ENCODE measurements at places on chromosomes 6 and 20.
A peak's percentile ranks its signal among the peaks of the same experiment; 100 is the strongest.

GRCh38 chr20:46682063-46682821, 7.0 kb downstream of the TP53RK start:
- no peak for DNase-seq

DNA sequence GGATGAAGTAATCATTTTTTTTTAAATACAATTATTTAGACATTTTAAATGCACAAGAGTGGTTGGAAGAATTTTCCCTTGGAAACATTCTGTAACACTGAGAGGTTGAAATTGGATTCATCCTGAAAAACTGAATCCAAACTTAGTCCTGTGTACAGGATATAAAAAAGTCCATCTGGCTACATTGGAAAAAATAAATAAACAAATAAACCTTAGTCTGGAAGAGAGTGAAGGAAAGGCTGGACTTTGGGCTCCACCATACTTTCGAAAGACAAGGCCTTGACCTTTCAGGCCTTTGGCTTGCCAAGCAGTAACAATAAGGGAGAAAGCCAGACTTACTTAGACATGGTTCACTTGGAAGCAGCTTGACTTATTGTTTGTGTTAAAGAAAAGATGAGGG, 664.3 kb downstream of the TENT5A start:
- no peak for DNase-seq

DNA sequence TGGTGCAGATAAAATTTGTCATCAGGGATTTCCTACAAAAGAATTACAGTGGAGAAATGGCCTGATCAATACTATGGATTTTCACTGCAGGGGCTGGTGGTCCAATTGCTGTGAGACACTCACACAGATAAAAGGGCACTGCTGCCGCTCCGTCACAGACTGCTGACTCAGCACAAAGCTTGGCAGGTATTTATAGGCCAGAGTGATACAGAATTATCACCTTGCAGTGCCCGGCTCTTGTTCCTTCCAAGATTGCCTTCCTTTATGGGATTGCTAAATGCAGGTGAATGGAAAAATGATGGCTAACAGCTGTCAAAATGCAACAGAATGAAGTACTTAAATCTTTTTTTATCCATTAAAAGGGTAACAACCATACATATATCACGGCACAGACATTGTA, 247.8 kb upstream of the ZFP64 start:
- DNase-seq = no peak

GRCh38 chr20:50387996-50388332, 122.2 kb upstream of the PTPN1 start:
- no peak for DNase-seq

DNA sequence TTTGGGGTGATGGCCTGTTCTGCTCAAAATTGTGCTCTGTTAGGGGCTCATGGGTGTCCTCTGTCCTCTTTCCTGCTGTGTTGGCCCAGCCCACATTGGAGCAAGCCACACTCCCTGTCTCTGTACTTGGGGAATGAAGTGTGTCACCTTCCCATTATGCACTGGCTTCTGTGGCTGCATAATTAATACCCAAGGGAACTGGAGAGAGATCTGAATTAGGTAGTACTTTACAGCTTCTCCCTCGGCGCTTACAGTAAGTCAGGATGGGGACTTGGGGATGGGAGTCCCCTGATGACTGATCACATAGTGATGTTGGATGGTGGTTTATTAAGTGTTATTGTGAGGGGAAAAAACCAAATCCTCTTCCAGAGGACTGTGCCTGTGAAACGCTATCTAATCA, 116.6 kb downstream of the FOXO3 start:
- no peak for DNase-seq

DNA sequence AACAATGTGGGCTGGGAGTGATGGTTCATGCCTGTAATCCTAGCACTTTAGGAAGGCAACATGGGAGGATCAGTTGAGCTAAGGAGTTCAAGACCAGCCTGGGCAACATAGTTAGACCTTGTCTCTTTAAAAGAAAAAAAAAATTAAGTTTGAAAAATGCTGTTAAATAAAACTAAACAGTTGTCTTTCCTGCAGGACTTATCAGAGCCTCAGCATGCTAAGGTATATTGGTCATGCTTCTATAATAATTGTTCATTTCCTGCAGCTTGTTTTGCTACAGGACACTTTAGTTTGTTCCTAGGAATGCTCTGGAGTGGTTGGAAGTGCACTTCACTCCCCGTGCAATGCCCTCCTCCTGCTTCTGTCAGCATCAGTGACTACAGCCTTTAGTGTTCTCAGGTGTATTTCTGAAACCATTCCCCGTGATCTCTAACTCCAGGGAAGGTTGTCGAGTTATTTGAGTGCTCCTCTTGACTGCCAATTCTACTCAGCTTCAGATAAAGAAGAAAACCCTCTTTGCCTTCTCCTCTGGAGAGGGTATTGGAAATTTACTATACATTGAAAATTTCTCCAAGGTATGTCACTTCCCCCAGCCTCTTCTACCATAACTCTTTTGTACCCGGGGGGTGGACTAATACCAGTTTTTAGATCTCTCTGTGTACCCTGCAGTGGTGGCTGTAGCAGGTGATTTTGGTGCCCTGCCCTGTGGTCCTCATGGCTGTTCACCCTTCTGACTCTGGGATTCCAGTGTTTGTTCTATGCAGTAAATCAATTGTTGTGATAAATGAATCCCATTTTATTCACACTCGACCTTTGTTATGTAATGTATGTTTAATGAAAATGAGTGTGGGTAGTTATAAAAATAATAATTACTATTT, 33.8 kb downstream of the NHLRC1 start:
- no peak for DNase-seq

DNA sequence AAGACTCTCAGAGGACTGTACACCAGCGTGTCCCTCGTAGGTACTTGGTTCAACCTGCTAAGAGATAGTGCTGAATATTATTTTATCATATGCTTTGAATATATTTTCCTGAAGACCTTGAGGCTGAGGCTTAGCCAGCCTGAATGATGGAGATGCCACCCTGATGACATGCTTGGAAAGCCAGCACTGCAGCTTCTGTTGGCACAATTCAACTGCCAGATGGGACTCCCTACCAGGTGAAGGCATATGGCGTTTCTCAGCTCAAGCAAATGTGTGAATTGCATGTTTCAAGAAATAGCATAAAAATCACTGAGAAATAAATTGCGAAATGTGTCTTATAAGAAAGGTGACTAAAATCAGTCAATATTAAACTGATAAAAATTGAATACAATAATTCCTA, 228.1 kb upstream of the CST7 start:
- DNase-seq = no peak

DNA sequence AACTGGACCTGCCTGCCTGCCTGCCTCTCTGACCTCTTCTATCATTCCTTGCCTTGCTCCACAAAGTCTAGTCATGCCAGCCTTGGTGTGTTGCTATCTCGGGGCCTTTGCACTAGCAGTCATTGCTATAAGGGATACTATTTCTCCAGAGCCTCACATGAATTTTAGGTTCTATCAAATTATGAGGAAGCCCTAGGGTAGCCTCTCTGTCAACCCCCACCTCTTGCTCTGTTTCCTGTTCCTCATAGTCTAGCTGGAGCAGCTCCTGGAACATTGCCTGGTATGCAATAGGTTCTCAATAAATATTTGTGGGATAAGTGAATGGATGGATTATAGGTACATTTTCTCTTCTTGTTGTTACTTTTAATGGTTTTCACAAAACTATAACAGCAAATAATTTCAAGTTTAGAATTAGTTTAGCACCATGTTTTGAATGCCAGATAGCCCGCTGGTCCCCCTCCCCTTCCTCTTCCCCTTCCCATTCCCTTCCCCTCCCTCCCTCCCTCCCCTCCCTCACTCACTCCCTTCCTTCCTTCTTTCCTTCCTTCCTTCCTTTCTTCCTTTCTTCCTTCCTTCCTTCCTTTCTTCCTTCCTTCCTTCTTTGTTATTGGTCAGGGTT, 46.9 kb upstream of the DTNBP1 start:
- peak; percentile 32 for DNase-seq

DNA sequence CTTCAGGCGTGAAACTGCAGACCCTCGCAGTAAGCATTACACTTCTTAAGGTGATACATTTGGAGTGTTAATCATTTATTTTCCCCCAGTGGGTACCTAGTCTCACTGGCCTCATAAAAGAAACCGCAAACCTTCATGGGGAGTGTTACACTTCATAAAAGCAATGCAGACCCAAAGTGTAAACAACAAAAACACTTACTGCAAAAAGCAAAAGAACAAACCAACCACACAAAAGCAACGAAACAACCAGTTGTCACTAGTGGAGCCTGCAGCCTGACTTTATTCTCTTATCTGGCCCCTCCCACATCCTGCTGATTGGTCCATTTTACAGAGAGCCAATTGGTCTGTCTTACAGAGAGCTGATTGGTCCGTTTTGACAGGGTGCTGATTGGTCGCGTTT, 23.8 kb downstream of the LY86 start:
- no peak for DNase-seq

GRCh38 chr6:4301871-4302270, 166.5 kb upstream of the ECI2 start:
- no peak for DNase-seq

GRCh38 chr20:41196653-41197225, 59.4 kb downstream of the PLCG1 start:
- DNase-seq = peak; percentile 50

DNA sequence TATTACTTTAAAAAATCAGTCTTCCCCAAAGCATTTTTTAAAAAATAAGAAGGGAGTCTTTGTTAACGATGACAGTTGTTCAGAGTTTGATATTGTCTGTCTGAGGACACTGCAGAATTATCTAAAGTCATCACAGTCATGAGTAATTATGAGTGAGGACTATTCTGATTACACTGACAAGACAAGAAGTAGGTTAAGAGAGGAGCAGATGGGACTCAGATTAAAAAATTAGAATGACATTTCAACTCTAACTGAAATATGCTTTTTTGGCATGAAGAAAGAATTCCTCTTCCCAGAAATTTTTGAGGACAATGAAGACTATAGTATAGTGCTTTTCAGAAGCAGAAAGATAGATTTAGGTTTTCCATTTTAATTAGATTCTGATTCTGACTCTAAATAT, 456.5 kb downstream of the EPHA7 start:
- DNase-seq = no peak

- no peak for DNase-seq
Measured at GRCh38 chr20:16571333-16571732, 1.9 kb downstream of the KIF16B start.

DNA sequence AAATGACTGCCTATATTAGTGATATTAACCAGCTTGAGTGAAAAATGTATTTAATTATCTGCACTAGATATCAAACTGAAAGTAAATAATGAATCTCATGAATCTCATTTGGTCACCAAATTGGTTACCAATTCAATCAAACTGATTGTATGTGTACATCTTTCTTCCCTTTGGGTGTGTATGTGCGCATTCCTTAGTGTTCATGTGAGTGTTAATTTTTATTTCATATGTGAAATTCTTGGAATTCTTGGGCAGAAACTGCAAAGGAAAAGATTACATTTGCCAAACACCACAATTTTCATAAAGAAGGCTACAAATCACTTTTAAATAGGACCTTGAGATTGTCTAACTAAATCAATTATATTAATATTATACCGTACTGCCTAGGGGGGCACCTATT, 648.4 kb upstream of the MARCKS start:
- DNase-seq = no peak

- no peak for DNase-seq
Measured at GRCh38 chr6:23659125-23659524, 466.9 kb upstream of the NRSN1 start.

DNA sequence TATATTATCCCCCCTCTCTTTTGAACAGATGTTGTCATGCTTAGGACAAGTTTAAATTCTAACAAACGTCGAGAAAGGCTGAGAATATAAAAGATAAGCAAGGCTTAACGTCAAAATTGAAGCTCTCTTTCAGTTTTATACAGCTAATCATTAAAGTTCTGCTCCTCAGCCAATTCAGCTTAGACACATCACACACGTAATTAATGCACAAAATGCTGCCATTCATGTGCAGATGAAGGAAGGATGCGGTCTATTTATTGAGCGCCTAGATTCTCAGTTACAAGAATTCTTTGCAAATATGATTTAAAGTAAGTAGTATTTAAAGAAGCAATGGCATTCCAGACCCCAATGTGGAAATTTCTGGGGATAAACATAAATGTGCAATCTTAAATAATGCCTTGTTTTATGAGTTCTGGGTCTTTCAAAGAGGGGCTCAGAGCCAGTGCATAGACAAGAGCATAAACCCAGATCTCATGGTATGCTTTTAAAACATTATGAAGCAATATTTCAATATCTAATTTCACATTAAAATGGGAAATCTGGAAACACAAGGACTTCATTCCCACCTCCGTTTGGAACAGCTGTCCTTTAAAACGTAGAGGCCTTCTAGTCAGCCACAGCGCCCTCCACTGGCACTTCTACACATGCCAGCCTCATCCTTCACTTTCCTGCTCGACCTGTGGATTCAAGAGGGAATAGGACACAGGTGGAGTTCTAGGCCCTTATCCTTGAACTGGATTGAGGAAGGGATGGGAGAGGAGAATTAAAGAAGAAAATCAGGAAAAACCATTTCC, 85.8 kb downstream of the LYRM4 start:
- peak; percentile 32 for DNase-seq

GRCh38 chr6:71388856-71389527, 100.4 kb downstream of the OGFRL1 start:
- no peak for DNase-seq

DNA sequence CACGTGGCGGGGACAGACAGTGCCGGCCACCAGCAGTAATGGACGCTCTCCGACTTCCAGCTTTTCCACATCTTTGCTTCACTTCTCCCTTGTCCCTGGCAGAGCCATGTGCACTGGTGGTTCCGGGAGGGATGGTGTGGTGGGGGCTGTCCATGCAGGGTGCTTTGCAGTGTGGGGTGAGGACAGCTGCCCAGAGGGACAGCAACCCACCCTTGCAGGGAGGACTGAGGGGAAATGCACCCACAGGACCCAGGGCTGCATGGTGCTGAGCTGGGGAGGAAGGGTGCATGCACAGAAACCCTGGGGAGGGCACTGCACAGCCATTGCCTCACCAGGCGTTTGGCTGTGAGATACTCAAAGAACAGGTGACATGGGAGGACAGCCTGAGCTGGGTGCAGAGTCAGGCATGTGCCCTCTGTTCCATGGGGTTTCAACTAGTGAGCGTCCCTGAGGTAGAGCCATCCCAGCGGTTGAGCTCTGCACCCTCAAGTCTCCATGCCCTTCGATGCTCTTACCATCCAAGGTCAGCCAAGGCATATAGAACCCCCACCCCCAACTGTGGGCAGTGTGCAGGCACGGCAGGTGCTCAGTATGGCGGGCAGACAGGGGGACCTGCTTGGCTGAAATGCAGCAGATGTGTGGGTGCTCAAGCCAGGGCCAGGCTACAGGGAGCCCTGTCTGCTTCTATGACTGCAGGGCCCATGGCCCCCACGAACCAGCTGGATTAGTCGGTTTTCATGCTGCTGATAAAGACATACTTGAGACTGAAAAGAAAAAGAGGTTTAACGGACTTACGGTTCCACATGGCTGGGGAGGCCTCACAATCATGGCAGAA, 239.7 kb downstream of the TTLL2 start:
- no peak for DNase-seq

All from KBM-7 (cell line).